ENCODE measurements at places on chromosomes 12 and 14. TPM values are rescaled to one million over a fixed set of nuclear protein-coding genes. Genes with fewer than 3 reads are reported as not detected.
A peak's percentile ranks its signal among the peaks of the same experiment; 100 is the strongest.

Gene GPR33
- total RNA-seq = not detected

GRCh38 chr12:105947906-105948305, 190.8 kb downstream of the NUAK1 start:
- no peaks in the 10 kb centered on the region for H3K4me1 ChIP-seq
- H3K27me3 ChIP-seq = peaks cover 6% of the 10 kb centered on the region
- H3K27ac ChIP-seq = no peak overlapping the region
- H3K36me3 ChIP-seq = no peaks in the 10 kb centered on the region
- no peak overlapping the region for H3K4me3 ChIP-seq

Gene PPM1H
- 2.4 TPM for total RNA-seq

Gene FAM181A
- total RNA-seq = not detected

GRCh38 chr14:75860561-75861160, 121.1 kb downstream of the TGFB3 start:
- peaks cover 15% of the 10 kb centered on the region for H3K36me3 ChIP-seq
- DNase-seq = no peak
- no peaks in the 10 kb centered on the region for H3K4me1 ChIP-seq

GRCh38 chr14:56501909-56502530, 77.6 kb upstream of the TMEM260 start:
- H3K27ac ChIP-seq = no peak overlapping the region
- no peaks in the 10 kb centered on the region for H3K27me3 ChIP-seq
- no peak overlapping the region for H3K4me3 ChIP-seq
- H3K36me3 ChIP-seq = no peaks in the 10 kb centered on the region
- H3K4me1 ChIP-seq = no peaks in the 10 kb centered on the region

Gene TPH2
- total RNA-seq = 1.5 TPM

- H3K27ac ChIP-seq = no peak overlapping the region
- H3K36me3 ChIP-seq = no peaks in the 10 kb centered on the region
- H3K27me3 ChIP-seq = no peaks in the 10 kb centered on the region
- H3K4me1 ChIP-seq = no peaks in the 10 kb centered on the region
- H3K4me3 ChIP-seq = no peak overlapping the region
These were observed 124.3 kb downstream of the DICER1 start for GRCh38 chr14:95033031-95033430.

Gene LGR5
- not detected for total RNA-seq

- peak overlapping the region; percentile 72 for H3K27ac ChIP-seq
- no peaks in the 10 kb centered on the region for H3K27me3 ChIP-seq
- no peak for DNase-seq
- no peak overlapping the region for H3K4me3 ChIP-seq
- H3K4me1 ChIP-seq = peaks cover 9% of the 10 kb centered on the region
These were observed 28.7 kb downstream of the GIT2 start for GRCh38 chr12:109967383-109968031.

Gene TAS2R20
- total RNA-seq = 4.0 TPM

Gene CLEC12A
- total RNA-seq = 29.5 TPM

Gene EML1
- 6.3 TPM for total RNA-seq

GRCh38 chr14:95476747-95477146, 39.7 kb downstream of the SYNE3 start:
- H3K4me3 ChIP-seq = no peak overlapping the region
- H3K4me1 ChIP-seq = peaks cover 62% of the 10 kb centered on the region
- H3K27me3 ChIP-seq = no peaks in the 10 kb centered on the region
- H3K36me3 ChIP-seq = peaks cover 94% of the 10 kb centered on the region
- no peak overlapping the region for H3K27ac ChIP-seq
- no peak for DNase-seq

Gene CLEC6A
- total RNA-seq = not detected

DNA sequence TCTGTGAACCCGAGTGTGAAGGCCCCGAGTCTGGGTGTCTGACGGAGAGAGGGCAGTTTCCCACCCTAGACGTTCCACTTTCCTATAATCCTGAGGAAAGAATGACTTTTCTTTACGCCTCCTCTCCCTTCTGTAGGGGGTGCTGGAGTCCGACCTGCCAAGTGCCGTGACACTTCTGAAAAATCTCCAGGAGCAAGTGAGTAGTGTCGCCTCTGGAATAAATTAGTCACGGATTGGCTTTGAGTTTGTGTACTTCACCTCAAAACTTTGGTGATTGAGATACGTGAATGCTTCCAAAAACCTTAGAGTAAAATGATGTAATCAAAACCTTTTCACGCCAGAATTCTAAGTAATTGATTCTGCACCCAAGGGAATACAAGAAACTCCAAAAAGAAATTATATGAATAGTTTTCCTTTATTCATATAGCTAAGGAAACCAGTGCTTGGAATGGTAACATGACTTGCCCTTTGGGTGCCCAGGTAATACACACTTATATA, 452 bp downstream of the NGDN start:
- peaks cover 11% of the 10 kb centered on the region for H3K4me1 ChIP-seq
- H3K27ac ChIP-seq = peak overlapping the region; percentile 65
- peaks cover 41% of the 10 kb centered on the region for H3K36me3 ChIP-seq
- no peaks in the 10 kb centered on the region for H3K27me3 ChIP-seq
- DNase-seq = no peak
- peak overlapping the region; percentile 98 for H3K4me3 ChIP-seq

- H3K36me3 ChIP-seq = no peaks in the 10 kb centered on the region
- H3K4me3 ChIP-seq = no peak overlapping the region
- no peak for DNase-seq
- no peaks in the 10 kb centered on the region for H3K4me1 ChIP-seq
These were observed 163.7 kb downstream of the CALM1 start for GRCh38 chr14:90560558-90560957.

Gene POTEG
- 0.24 TPM for total RNA-seq

Gene DEGS2
- total RNA-seq = 3.2 TPM

Gene DPY19L2
- total RNA-seq = 5.1 TPM

GRCh38 chr12:102169922-102170621, 27.6 kb downstream of the PMCH start:
- no peaks in the 10 kb centered on the region for H3K4me1 ChIP-seq
- H3K27me3 ChIP-seq = no peaks in the 10 kb centered on the region
- no peak overlapping the region for H3K27ac ChIP-seq
- no peak overlapping the region for H3K4me3 ChIP-seq
- no peak for DNase-seq

DNA sequence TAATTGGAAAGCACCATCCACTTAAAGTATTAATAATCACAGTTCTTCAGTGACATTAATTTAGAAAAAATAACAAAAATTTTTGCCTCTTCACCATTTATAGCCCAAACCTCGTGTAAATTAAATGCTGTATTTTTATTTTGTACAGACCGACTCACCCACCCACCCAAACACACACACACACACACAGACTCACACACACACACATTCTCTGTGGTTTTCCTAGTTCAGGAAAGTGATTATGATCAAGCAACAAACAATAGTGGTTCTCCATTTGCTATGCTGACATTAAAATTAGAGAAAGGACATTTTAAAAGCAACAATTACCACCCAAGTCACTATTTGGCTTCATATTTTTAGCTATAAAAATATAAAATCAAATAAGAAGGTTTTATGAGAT, 112.5 kb upstream of the FLRT2 start:
- no peak overlapping the region for H3K4me3 ChIP-seq
- H3K4me1 ChIP-seq = no peaks in the 10 kb centered on the region
- H3K36me3 ChIP-seq = no peaks in the 10 kb centered on the region
- H3K27me3 ChIP-seq = no peaks in the 10 kb centered on the region
- no peak overlapping the region for H3K27ac ChIP-seq

- DNase-seq = no peak
- no peak overlapping the region for H3K4me3 ChIP-seq
- H3K27ac ChIP-seq = no peak overlapping the region
- no peaks in the 10 kb centered on the region for H3K4me1 ChIP-seq
- H3K36me3 ChIP-seq = no peaks in the 10 kb centered on the region
These were observed 13.6 kb upstream of the MAPKAPK5 start for GRCh38 chr12:111828338-111828979.

Gene HSPB8
- total RNA-seq = 69.7 TPM

Gene MMP17
- 4.7 TPM for total RNA-seq

DNA sequence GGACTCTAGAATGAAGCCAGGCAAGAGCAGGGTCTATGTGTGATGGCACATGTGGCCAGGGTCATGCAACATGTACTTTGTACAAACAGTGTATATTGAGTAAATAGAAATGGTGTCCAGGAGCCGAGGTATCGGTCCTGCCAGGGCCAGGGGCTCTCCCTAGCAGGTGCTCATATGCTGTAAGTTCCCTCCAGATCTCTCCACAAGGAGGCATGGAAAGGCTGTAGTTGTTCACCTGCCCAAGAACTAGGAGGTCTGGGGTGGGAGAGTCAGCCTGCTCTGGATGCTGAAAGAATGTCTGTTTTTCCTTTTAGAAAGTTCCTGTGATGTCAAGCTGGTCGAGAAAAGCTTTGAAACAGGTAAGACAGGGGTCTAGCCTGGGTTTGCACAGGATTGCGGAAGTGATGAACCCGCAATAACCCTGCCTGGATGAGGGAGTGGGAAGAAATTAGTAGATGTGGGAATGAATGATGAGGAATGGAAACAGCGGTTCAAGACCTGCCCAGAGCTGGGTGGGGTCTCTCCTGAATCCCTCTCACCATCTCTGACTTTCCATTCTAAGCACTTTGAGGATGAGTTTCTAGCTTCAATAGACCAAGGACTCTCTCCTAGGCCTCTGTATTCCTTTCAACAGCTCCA, 39.6 kb downstream of the DAD1 start:
- no peak for DNase-seq
- peaks cover 93% of the 10 kb centered on the region for H3K4me1 ChIP-seq
- no peak overlapping the region for H3K4me3 ChIP-seq
- H3K27ac ChIP-seq = peak overlapping the region; percentile 96

- H3K4me3 ChIP-seq = no peak overlapping the region
- DNase-seq = no peak
- no peaks in the 10 kb centered on the region for H3K27me3 ChIP-seq
- no peak overlapping the region for H3K27ac ChIP-seq
- peaks cover 50% of the 10 kb centered on the region for H3K36me3 ChIP-seq
- peaks cover 20% of the 10 kb centered on the region for H3K4me1 ChIP-seq
These were observed 34.1 kb downstream of the PLEKHG3 start for GRCh38 chr14:64738281-64738804.

Gene CIROP
- total RNA-seq = not detected

DNA sequence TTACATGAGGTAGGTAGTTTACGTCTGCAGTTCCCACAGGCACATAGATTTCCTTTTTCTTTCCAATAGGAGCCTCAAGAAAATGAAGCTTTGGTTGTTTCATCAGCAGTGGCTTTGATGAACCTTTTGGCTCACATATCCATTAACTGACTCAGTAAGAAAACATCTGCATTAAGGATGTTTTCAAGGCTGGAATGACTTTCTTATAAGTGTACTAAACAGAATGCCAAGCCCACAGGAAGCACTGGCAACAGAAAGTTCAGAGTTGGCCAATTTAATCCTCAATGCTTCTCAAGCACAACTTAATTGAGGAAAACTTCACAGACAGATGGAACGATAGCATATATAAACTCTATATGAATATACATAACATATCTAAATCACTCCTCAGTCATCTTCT, 63.5 kb downstream of the ST8SIA1 start:
- no peak overlapping the region for H3K27ac ChIP-seq
- no peaks in the 10 kb centered on the region for H3K27me3 ChIP-seq
- no peaks in the 10 kb centered on the region for H3K36me3 ChIP-seq

Gene SLC22A17
- 13.7 TPM for total RNA-seq

DNA sequence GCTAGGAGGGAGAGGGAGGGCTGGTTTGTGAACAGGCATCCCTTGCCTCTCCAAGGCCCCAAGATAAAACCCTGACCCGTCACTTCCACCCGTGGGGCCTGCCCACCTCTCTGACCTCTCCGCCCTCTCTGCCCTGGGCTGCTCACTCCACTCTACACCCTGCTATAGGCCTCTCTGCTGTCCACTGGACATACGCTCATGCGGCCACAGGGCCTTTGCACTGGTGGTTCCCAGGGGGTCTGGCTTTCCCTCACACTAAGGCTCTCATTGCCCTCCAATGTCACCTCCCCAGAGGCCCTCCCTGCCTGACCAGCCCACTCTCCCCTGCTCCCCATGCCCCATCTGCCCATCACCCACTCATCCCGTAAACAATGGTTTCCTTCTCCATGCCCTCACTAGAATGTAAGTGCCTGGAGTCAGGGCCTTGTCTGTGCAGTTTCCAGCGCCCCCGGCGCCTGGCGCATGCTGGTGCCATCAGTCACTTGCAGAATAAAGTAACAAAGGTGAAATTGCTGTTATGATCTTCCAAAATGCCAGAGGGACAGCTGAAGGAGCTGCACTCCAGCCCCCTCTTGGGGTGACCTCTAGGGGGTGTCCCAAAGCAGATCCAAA, 73.6 kb downstream of the RFLNA start:
- H3K27me3 ChIP-seq = no peaks in the 10 kb centered on the region
- H3K4me3 ChIP-seq = no peak overlapping the region
- H3K4me1 ChIP-seq = peaks cover 11% of the 10 kb centered on the region
- H3K36me3 ChIP-seq = peaks cover 33% of the 10 kb centered on the region
- H3K27ac ChIP-seq = peak overlapping the region; percentile 83
- no peak for DNase-seq

DNA sequence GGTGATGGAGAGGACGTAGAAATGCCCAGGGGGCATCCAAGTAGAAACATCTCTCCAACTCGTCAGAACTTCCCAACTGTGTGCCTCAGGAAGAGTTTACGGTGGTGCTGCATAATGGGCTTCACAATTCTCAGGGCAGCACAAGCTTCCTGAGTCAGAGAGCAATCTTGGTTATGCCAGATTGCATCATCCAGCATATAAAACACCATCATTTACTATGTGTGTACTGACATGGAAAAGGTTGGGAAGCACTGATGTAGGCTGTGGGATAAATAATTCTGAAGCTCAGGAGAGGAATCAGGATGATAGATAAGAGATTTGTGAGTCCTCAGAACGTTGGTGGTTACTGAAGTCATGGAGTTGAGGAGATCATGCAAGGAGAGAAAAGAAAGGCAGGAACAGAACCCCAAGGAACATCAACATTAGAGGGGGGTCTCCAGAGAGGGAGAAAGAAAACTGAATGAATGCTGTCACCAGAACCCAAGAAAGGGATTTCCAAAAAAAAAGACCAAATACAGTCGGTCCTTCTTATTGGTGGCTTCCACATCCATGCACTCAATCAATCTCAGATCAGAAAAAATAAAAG, 4.7 kb upstream of the NCKAP5L start:
- no peaks in the 10 kb centered on the region for H3K36me3 ChIP-seq
- no peak overlapping the region for H3K4me3 ChIP-seq
- peaks cover 12% of the 10 kb centered on the region for H3K4me1 ChIP-seq
- DNase-seq = no peak

GRCh38 chr12:26535826-26536225, 297.2 kb downstream of the ITPR2 start:
- H3K4me3 ChIP-seq = no peak overlapping the region
- no peaks in the 10 kb centered on the region for H3K36me3 ChIP-seq

DNA sequence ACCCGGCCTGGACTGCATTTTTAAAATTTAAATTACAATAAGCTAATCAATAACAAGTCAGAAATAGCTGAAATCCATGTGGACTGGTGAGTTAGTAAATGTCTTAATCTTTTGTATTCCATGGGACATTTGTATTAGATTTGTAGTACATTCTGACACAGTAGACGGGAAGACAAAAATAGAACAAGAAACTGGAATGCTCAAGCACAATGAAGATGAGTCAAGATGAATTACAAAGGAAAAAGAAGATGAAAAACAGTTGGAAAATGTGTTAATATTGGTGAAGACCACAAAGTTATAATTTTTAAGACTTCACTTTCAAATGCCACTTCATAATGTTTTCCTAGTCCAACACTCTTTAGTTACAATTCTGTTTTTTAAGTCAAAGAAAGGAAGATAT, 97.8 kb upstream of the FERMT2 start:
- H3K27me3 ChIP-seq = no peaks in the 10 kb centered on the region
- no peak for DNase-seq
- no peaks in the 10 kb centered on the region for H3K4me1 ChIP-seq
- no peaks in the 10 kb centered on the region for H3K36me3 ChIP-seq
- no peak overlapping the region for H3K4me3 ChIP-seq

- no peaks in the 10 kb centered on the region for H3K36me3 ChIP-seq
- H3K4me3 ChIP-seq = no peak overlapping the region
- H3K4me1 ChIP-seq = peaks cover 14% of the 10 kb centered on the region
- no peak for DNase-seq
- no peak overlapping the region for H3K27ac ChIP-seq
- no peaks in the 10 kb centered on the region for H3K27me3 ChIP-seq
These were observed 118.9 kb downstream of the CHST11 start for GRCh38 chr12:104575442-104576186.

Measured in spleen (tissue), 13 donors.